Activated CD4-positive, alpha-beta T cell treated with anti-CD3 and anti-CD28 coated beads, Interleukin-10, Interleukin-2, amounts not matched to agents 100 ng/mL and 50 ng/mL, durations not matched to agents 16 hours and 8 hours (primary cell): ENCODE measurements at places on chromosomes 3 and 15.

GRCh38 chr15:69511015-69511414 is 58.4 kb downstream of the RPLP1 start:
- no peak for DNase-seq

DNA sequence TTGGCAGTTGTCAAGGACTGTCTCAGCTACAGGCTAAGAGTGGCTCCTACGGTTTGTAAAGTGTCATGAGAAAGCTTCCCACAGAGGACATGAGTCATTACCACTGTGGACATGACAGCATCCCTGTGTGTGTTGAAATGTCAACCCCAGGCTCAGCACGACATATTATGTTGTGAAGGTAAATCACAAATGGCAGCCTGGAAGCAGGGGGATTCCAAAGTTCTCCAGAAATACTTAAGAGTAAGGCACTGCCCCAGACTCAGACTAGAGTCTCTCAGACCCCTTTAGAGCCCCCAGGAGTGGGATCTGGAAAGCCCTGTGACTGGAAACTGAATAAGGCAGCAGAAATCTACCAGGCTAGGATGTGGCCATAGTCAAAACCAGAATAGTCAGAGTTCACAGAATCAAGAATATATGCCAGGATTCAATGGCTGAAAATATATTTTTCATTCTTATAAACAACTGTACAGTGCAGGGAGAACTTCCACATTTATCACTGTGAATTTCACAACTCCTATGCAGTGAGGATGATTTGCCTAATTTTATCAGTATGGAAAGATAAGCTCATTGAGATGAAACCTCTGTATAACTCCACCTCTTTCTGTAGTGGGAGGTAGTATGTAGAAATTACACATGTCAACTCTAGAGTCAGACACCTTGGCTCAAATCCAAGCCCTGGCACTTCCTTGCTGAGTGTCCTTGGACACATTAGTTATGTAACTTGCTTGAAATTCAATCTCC is 237.1 kb upstream of the CFAP20DC start:
- peak; percentile 83 for DNase-seq

DNA sequence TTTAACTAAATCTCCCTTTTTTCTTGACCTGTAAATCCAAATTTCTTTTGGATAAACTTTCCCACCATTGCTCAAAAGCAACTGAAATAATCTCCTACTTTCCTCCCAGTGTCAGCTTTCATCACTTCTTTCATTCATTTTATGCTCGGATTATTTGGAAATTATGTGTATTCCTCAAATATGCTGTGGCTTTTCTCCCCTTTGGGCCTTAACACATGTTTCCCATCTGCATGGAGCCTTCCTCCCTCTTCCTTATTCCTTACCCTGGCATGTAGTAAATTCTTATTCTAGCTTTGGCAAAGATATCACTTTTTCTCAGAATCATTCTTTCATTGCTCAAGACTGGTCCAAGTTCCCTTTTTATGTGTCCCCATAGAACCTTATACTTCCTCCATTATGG is 41.8 kb upstream of the TUSC7 start:
- DNase-seq = no peak

GRCh38 chr3:106093616-106094015 is 224.8 kb upstream of the CBLB start:
- no peak for DNase-seq

- no peak for DNase-seq
Measured at GRCh38 chr3:171415070-171415469, 45.1 kb downstream of the TNIK start.

DNA sequence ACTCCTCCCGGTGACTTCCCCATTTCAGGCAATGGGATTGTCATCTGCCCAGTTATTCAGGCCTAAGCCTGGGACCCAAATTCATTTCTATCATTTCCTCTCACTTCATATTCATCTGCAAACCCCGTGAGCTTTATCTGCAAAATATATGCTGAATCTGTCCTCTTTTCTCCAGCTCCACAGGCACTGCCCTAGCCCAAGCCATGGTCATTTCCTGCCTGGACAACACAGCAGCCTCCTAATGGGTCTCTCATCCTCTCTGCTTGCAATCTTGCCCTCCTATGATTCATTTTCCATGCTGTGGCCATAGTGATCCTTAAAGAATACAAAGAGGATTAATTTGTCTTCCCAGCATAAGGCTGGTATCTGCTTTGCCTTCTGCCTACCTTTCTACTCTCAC is 6.1 kb downstream of the RBP2 start:
- DNase-seq = no peak
